ENCODE measurements at places on chromosomes 1 and 21. TPM values are rescaled to one million over a fixed set of nuclear protein-coding genes. Genes with fewer than 3 reads are reported as not detected.

The FCER1G gene
- total RNA-seq = 69.9 TPM

The ANP32E gene
- 8.9 TPM for total RNA-seq

GRCh38 chr1:31708324-31708723, 4.5 kb upstream of the COL16A1 start:
- H3K36me3 ChIP-seq = no peaks in the 10 kb centered on the region
- DNase-seq = no peak

The TRPM2 gene
- 0.43 TPM for total RNA-seq

The TAS1R2 gene
- not detected for total RNA-seq

- no peaks in the 10 kb centered on the region for H3K27me3 ChIP-seq
- no peak overlapping the region for H3K27ac ChIP-seq
- no peak overlapping the region for H3K4me3 ChIP-seq
- H3K36me3 ChIP-seq = no peaks in the 10 kb centered on the region
Observed at GRCh38 chr21:30315701-30316100, 4.4 kb downstream of the KRTAP26-1 start.

The MED8 gene
- 15.3 TPM for total RNA-seq

The TNN gene
- total RNA-seq = 0.11 TPM

GRCh38 chr1:247576514-247576913, 11.6 kb upstream of the OR2G2 start:
- no peak for DNase-seq
- H3K36me3 ChIP-seq = no peaks in the 10 kb centered on the region
- no peak overlapping the region for H3K27ac ChIP-seq
- no peaks in the 10 kb centered on the region for H3K4me1 ChIP-seq
- no peaks in the 10 kb centered on the region for H3K27me3 ChIP-seq
